ENCODE measurements at places on chromosomes 3 and 15. TPM values are rescaled to one million over a fixed set of nuclear protein-coding genes. Genes with fewer than 3 reads are reported as not detected.

Gene CEMIP
- 1.5 TPM for total RNA-seq

Gene FRMD5
- total RNA-seq, result 3.2 TPM

Gene THAP10
- 8.9 TPM for total RNA-seq

GRCh38 chr3:141303481-141304223 lies 64.7 kb upstream of the ZBTB38 start:
- peak; percentile 85 for DNase-seq
